Activated T-helper 1 cell treated with Interleukin-2 at 50 U/mL for 16 hours (primary cell): ENCODE measurements at places on chromosomes 5 and 9.

- no peak for DNase-seq
These were observed 175.8 kb downstream of the TMEM167A start for GRCh38 chr5:82901281-82901888.

DNA sequence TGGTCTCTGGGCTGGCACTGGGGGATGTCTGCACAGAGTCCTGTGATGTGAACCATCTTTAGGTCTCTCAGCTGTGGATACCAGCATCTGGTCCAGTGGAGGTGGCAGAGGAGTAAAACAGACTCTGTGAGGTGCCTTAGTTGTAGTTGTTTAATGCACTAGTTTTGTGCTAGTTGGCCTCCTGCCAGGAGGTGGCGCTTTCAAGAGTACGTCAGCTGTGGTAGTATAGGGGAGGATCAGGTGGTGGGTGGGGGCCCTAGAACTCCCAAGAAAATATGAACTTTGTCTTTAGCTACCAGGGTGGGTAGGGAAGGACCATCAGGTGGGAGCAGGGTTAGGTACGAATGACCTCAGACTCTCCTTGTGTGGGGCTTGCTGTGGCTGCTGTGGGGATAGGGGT, 197.1 kb downstream of the TMC1 start:
- DNase-seq = no peak

DNA sequence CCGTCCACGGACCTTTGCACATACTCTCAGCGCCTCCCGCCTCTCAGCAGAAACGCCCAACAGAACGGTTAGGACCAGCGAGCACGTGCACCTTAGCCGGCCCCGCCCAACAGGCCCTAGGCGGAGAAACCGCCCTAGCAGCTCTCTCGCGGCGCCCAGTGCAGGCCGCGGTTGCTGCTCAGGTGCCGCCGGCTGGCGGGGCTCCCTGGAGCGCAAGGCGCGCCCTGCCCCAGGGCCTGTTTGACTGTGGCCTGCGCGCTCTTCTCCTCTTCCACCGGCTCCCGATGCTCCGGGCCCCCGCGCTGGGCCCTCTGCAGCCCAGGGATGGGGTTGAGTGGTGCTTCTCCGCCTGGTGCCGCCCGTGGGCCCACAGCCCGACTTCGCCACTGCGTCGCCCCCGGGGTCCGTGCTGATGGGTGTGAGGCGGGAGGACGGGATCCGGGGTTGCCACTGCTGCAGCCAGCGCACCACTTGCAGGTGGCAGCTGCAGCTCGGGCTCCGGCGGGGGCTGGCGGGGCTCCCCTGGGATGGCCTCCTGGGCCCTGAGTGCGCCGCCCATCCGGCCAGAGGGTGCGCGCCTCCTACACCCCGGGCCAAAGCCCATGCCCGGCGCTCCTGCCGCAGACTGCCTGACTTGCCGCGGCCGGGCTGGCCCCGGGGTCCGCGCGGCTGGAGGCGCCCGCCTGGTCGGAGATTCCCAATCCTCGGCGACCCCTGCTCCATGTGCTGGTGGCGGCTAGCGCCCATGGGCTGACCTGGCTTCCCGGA, 1889.4 kb upstream of the CDH9 start:
- DNase-seq = no peak

- DNase-seq = no peak
These were observed 115.9 kb downstream of the KIF4B start for GRCh38 chr5:155129513-155129880.

DNA sequence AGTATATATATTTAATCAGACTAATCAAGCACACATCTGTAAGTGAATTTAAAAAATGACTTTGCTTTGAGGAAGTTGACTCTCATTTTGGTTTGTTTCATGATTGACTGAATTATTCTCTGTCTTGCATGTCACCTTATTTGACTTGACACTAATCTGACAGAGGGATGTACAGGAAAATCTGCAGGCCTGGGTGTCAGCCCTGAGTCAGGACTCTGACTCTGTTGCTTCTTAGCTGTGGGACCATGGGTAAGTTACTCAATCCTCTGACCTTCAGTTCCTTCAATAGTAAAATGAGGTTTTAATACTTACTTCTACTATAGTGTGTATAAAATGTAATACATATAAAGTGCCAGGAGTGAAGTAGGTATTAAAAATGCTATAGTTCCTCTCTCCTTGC, 415.9 kb downstream of the ARHGEF28 start:
- DNase-seq = no peak

DNA sequence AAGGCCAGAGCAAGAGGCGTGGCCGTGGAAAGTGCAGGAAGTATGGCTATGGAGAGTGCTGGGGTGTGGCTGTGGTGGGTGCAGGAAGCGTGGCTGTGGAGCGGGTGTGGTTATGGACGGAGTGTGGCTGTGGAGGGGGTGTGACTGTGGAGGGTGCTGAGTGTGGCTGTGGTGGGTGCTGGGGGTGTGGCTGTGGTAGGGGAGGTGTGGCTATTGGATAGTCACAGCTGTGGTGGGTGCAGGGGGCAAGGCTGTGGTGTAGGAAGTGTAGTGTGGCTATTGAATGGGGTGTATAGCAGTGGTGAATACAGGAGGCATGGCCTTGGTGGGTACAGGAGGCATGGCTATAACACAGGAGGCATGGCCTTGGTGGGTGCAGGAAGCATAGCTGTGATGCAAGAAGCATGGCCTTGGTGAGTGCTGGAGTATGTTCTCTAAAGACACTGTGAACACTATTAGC, 40.8 kb upstream of the SPATA31C2 start:
- no peak for DNase-seq

- DNase-seq = peak; percentile 1
These were observed 176.9 kb upstream of the WWC1 start for GRCh38 chr5:168114444-168115017.

DNA sequence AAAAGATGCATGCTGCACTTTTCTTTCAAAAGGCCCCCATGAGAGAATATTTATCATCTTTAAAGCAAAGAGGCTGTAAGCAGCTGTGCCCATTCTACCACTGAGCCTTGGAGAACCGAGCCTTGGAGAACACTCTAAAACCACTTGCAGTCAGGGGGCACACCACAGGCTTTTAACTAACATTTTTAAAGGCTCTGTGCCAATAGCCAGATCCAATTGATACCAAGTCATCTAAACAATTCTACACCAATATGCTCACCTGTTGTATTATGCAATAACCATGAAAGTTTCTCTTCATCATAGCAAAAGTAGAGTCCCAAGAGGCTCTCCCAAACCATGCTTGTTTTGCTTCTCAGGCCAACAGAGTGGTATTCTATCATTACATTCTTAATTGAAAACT, 1090.5 kb upstream of the SEMA6A start:
- DNase-seq = no peak

GRCh38 chr9:34974664-34975063, 14.9 kb upstream of the DNAJB5 start:
- no peak for DNase-seq

GRCh38 chr5:165304193-165304827, 1798.9 kb downstream of the MAT2B start:
- DNase-seq = no peak

DNA sequence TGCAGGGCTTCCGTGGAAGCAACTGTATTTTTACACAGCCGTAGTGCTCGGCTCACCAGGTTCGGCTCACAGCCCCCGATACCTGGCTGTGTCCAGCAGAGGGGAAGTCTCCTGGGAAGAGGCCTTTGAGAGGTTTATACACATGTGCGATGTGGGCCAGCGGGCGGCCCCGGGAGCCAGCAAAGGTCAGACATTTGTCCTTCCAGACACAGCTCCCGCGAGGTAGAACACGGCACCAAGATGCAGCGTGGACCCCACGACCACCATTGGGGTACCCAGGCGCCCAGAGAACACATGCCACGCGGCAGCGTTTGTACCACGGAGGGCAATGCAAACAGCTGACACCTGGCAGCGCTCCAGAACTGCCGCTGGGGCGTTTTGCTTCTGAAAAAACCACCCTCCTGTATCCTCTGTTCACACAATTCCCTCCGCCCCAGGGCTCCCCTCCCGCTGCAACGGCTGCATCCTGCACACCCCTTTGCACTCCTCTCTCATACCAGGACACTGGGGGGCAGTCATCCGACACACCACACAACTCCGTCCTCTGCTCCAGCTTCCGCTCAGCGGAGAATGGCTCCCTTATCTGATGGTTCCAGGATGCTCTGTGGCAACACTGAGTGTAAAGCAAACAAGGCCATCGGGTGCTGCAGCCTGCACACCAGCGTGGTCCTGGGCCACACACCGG, 235.3 kb downstream of the SYK start:
- peak; percentile 37 for DNase-seq

DNA sequence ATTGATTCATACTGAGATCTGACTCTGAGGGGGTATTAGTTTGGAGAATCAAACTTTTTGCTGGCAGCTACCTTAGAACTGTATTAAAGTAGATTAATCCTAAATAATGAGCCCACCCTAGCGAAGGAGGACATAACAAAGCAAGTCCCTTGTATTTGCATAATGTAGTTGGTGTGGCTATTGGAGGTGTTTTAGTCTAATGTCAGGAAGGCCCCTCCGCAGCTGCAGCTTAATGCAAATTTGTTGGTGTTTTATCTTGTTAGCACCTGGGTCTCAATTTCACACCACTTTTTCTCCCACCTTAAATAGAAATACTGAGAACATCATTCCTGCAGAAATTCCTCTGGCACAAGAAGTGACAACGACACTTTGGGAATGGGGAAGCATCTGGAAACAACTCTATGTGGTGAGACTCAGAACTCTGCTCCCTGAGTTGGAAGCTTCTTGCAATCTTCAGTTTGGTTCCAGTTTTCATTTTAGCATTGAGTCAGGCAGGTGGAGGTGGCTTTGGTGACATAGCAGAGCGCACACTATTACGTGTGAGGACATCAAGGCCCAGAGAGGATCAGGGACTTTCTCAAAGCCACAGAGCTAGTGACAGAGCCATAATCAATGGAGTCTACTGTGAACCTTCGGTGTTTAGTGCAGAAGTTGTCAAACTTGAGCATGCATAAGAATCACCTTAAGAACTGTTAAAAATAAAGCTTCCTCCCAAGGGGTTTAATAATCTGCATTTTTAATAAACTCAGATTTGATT, 33.9 kb downstream of the DOCK2 start:
- no peak for DNase-seq

DNA sequence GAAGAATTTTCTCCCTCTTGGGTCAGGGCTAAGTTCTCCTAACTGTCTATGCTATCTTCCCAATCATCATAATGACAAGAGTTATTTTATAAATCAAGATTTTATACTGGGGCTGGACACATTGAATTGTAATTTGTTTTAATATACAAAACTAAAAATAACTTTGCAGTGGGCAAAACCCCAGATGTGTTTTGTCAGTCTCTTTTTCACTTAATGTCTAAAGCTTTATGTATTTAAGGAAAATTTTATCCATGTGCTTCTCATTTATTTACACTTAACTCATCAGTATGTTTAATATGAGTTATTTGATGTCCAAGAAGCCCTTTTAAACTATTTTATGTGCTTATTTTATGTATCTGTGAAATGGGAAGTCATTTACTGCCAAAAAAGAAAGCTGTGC, 362.8 kb upstream of the ADAMTSL1 start:
- no peak for DNase-seq

DNA sequence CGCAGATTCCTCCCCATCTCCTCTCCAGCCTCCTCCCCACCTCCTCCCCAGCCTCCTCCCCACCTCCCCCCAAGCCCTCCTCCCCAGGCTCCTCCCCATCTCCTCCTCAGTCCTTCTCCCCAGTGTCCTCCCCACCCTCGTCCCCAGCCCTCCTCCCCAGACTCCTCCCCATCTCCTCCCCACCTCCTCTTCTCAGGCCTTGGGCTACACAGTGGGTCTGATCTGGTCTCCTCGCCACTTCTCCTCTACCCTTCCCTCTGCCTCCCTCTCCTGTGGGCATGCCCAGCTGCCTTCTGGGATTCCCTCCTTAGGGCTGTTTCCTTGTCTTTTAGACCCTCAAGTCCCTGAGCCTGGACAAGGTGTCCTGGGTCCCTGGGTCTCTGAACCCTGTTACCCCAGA, 28.3 kb downstream of the CXXC5 start:
- no peak for DNase-seq

GRCh38 chr9:131530546-131530919, 530 bp downstream of the UCK1 start:
- DNase-seq = no peak

DNA sequence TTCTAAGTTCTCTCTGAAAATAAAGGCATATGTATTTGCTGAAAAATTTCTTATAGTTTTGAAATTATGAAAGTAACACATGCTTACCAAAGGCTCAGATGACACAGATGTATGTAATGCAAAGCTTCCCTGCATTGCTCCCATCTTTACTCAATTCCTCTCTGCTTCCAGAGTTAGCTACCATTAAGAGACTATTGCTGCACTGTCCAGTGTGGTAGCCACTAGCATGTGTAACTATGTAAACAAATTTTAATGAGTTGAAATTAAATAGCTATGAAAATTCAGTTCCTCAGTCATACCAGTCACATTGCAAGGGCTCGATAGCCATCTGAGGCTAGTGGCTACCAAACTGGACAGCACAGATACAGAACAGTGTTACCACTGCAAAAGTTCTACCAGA, 17.9 kb downstream of the FRMD3 start:
- DNase-seq = no peak

DNA sequence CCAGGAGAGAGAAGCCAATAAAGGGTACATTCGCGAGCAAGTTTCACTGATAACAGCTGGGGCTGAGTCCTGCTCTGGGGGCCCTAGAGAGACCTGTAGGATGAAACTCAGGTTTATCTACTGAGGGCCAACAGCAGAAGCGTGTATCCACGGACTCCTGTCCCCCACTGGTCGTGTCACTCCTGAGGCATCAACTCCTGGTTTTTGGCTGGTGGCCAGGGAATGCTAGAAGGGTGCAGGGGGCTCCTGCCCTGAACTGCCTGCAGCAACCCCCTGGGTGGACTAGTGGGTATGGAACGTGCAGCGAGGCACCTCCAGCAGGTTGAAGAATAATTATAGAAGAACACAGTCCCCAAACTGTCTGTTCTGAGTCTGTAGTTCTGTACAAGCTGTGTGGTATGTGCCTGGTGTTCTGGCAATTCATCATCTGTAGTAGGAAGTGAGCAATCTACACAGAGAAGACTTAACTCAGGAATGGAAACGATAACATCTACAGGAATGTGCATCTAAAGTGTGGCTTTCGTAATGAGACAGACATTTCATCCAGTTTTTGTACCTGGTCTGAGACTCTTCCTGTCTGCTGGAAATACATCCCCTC, 64.5 kb upstream of the GNA14 start:
- no peak for DNase-seq

DNA sequence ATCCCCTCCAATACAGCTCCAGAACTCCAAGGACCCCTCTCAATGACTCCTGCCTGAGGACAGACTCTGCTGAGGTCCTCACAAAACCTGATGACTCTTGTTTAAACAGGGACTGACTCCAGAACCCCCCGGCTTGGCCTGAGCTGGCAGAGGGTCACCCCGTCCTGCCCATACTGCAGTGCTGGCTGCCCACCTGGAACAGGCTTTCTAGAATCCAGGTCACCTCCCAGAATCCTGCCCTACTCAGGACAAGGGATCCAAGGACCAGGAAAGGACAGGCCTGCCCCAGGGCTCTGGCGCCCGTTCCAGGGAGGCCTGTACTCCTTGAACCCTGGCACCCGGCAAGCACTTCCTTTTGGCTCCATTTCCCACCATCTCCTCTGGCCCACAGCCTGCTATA, 22.2 kb downstream of the RALGDS start:
- DNase-seq = no peak
